IPS DF 19.7 (cell line): ENCODE measurements at places on chromosomes 16 and 17.

DNA sequence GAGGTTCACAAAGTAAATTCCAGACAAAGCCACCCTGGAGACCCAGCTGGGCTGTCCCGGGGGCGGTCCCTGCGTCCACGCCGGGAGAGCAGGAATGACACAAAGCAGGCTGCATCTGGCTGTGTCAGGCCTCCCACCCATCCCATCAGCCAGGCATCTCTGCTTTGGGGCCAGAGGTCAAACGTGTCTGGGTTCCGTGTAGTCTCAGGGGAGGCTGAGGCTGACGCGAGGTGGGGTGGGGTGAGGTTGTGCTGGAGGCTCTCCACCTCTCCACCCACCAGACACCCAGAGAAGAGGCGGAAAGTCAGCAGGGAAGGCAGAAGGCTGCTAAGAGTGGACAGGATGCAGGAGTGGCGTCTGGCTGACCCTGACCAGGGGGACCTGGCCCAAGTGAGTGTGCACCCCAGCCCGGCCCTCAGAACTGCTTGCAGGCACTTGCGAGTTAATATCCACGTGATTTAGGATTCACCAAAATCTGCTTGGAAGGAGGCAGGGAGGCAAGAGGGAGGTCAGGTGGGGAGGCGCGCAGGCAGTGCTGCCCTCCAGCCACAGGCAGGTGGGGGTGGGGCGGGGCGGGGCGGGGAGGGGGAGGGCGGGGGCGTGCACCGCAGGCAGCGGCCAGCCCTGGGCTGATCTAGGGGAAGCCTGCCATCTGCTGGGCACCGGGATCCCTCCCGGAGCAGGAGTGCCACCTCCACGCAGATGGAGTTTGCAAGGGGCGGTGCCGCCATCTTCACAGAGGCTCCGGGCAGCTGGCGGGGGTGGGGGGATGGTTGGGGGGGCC, 44.3 kb downstream of the TBC1D16 start:
- no peak for DNase-seq

DNA sequence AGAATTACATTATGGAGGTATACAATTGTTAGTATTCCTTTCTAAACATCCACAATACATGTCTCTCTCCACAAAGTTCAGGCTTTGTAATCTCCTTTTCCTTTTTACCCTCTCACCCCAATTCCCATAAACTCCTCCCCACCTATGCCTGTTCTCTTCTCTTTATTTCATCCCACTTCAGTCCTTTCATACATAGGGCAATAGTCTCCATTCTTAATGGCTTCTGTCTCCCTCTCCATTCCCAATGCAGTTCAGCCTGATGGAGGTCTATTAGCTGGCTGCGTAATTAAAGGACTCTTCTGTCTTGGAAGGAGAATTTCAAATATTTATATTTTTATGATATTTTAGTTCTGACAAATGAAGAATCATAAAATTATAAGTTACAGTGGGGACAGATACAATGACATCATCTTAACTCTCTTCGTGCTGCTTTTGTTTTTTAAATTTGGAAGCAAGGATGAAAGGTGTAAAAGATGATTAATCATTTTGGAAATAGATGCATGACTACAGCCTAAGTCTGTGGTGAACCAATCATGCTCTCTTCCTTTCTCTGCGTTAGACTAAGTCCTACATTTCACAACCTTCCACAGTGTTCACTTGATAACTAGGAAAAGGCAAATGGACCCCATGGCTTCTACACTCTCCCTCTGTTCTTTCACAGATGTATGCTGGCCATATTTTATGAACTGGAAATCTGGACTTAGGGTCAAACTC, 11.2 kb upstream of the FAM20A start:
- DNase-seq: no peak

GRCh38 chr17:19380481-19381301, 2.4 kb downstream of the MAPK7 start:
- DNase-seq: no peak

DNA sequence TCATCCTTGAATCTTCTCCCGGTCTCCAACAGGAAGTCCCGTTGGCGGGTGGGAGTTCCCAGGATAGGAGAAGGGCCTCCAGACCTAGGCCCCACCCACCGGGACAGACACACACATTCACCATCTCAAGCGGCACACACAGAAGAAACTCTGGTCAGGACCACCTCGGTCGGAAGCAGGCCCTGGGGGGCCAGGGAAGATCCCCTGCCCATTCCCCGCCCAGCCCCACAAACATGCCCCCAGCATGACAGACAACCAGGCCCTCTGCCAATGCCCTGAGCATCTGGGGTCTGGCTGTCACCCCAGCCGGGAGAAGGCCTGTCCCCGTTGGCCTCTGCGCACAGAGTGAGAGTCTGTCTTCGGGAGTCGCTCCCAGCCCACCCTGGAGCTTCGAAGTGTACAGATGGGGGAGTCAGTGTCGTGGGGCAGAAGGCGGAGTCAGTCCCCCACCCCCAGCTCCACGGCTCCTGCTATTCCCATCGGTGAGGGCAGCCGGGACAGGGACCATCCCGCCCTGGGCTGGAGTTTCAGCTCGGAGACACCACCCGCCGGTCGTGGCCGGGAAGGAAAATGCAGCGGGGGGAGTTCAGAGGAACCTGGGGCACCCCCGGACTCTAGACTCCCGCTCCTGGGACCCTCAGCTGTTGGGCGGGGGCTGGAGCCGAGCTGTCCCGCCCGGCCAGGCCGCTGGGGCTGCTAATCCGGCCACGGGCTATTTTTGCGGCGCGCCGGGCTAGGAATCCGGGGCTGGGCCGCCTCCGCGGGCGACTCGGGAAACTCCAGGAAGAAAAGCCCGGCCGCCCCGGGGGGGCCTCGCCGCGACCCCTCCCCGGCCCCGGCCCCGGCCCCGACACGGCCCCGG, 660 bp downstream of the RHBDF1 start:
- peak; percentile 85 for DNase-seq

DNA sequence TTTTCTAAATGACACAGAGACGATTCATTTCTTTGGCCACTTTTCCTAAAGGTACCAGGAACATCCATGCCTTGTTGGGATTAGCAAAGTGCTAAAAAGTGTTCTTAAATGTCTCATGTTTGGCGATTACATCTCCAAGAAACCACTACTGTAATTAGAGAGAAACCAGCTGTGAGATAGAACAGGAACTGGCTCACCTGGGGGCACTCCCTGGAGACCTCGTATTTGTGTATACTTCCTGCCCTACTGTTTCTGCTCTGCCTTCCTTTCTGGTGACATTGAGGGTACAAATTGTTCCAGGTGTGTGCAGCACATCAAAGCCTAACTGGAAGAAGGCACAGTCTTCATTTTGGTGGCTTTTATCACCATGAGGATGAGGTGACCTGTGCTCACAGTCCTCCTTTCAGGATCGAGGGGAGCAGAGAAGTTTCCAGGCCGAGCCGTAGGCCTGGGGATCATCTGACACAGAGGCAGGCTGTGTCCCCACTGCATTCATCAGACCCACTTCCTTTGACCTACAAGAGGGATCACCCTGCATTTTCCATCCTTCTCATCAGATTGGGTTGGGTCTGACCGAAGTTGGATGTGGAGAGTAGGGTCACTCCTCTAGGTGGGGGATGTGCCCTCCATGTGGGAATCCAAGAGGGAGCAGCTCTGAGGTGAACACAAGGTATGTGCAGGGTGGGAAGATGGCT, 23.7 kb downstream of the CCL4 start:
- DNase-seq: no peak

- DNase-seq: no peak
Measured at GRCh38 chr16:16022683-16023064, 73.3 kb downstream of the ABCC1 start.

- DNase-seq: no peak
Measured at GRCh38 chr16:3654249-3654991, at the start of gene DNASE1. Gene DNASE1 (plus strand): TSS chr16:3654691. CDS start chr16:3655374, 683 bp downstream.

GRCh38 chr17:52636443-52636842, 477.9 kb upstream of the CA10 start:
- DNase-seq: no peak

GRCh38 chr16:4160658-4161430, 44.6 kb upstream of the ADCY9 start:
- no peak for DNase-seq

DNA sequence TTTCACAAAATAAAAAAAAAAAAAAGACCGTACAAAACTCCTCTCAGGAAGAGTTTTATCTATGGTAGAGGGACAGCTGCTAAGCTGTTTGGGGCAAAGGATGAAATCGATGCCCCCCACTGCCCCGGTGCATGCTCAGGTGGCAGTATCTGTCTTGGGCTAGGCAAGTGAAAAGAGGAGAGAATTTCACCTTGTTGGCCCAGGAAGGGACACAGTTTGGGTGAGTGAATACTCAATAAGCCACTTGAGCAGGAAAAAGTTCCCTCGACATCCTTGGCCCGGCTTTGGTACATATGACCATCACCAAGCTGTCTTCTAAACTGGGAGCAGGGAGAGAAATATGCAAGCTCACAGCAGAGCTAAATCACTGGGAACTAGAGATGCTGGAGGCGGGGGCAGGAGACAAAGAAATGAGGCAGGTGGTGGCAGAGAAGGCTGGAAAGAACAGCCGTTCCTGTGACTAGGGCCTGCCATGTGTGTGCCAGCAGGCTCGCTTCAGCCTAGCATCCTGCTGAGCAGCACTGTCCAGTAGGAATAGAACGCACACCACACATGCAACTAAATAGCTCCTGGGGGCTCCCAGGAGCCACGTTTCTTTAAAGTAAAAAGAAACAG, 8.2 kb upstream of the EIF1 start:
- no peak for DNase-seq

- no peak for DNase-seq
Measured at GRCh38 chr17:55056526-55056925, 88.0 kb downstream of the STXBP4 start.

- no peak for DNase-seq
Measured at GRCh38 chr16:27258241-27258734, 10.3 kb downstream of the NSMCE1 start.

- DNase-seq: no peak
Measured at GRCh38 chr17:10879190-10879836, 41.4 kb upstream of the PIRT start.

DNA sequence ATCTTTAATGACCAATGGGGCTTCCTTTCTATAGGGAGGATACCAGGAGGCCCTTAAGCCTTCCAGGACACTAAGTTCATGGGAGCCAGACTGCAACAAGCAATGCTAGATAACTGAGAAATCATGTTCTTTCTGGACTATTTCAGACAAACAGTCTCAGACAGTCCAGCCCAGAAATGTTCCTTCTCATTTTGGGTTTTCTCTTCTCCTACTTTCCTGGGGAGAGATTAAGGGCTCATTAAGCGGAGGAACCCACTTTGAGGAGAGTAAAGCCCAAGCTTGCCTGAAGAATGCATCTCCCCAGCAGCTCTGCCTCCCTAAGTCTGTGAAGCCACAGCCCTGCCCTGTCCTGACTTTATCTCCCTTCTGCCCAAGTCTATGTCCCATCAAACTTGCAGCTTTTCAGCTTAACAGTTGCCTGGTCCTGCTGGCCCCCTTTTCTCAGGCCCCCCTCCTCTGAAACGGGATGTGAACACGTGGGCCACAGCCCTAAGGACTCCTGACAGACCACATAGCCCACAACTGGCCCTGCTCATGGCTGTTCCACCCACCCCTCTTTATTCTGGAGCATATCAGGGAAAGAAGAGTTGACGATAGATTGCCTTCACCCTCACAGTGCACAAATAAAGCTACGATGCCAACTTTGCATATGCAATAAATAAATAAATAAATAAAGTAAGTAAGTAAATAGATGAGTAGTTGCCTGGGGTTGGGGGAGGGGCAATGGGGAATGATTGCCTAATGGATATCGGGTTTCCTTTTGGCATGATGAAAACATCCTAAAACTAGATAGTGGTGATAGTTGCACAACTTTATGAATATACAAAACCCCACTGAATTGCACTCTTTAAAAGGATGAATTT, 111.0 kb downstream of the N4BP1 start:
- no peak for DNase-seq

- DNase-seq: no peak
Measured at GRCh38 chr17:46205975-46206374, 12.7 kb upstream of the KANSL1 start.

DNA sequence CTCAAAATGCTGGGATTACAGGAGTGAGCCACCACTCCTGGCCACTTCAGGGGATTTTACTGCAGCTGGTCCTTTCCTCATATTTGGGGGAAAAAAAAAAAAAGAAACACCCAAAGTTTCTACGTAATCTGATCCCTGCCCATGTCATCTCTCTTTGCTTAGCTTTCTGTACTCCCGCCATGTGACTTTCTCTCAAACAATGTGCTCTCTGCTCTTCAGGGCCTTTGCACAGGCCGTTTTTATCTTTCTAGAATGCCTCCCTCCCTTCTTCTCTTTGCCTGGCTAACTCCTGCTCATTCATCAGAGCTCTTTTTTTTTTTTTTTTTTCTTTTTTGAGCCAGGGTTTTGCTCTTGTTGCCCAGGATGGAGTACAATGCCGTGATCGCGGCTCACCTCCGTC, 4.9 kb upstream of the HDAC5 start:
- DNase-seq: no peak

GRCh38 chr17:83062011-83062817, 17.2 kb upstream of the METRNL start:
- DNase-seq: no peak

- DNase-seq: no peak
Measured at GRCh38 chr17:42174126-42174783, 6.7 kb downstream of the KCNH4 start.

DNA sequence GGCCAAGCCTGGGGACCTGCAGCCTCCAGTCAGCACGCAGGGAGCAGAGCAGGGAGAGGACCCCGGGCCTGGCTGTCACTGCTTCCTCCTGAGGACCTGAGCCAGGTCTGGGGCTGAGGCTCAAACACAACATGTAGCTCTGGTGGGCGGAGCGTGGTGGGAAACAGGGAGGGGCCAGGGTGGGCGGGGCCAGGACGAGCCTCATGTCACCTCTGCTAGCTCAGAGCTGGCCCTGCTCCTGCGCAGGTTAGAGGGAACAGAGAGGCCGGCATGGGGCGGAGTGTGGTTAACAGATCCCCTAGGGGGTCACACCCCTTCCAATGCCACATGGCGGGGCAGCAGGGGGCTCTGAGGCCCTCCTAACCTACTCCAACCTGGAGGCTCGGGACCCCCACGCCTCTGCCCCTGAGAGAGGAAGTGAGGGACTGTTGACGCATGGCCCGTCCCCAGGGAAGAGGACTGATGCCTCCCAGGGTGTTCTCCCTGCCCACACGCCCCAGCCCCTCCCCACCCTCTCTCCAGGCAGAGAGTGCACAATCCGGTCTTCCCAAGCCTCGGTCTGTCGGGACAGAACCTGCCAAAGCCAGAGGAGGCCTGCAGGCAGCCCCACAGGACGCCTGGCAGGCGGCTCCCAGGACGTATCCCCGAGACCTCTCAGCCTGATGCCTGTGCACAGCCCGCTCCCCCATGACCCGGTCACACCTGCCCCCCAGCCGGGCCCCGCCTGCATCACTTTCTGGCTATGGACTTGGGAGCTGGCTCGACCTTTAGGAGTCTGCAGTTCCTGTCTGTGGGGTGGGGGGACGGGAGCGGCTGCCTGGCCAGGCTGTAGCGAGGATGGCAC, 15.2 kb downstream of the PIEZO1 start:
- peak; percentile 48 for DNase-seq

GRCh38 chr17:75019146-75019545, 6.7 kb downstream of the MRPL58 start:
- no peak for DNase-seq

DNA sequence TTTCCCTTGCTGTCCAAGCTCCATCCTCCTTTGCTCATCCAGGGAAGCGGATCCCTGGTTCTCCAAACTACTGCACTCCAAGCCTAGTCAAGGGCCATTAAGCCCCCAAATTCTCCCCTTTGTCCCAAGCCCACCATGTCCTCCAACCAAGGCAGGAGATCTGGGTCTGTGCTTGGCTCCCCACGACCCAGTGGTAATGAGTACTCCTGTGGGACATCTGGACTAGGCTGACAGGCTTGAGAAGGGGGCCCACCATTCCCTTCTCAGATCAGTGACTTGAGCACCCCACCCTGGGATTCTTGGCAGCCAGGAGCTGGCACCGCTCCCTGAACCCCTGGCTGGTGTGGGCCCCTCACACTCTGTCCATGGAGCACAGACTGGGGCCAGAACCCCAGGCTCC, 17.1 kb downstream of the OSBPL7 start:
- DNase-seq: no peak
